Stimulated activated CD8-positive, alpha-beta memory T cell treated with anti-CD3 and anti-CD28 coated beads, Interleukin-4, amount 100 ng/mL, for 1 hour (primary cell): ENCODE measurements at places on chromosomes 7 and 10.

DNA sequence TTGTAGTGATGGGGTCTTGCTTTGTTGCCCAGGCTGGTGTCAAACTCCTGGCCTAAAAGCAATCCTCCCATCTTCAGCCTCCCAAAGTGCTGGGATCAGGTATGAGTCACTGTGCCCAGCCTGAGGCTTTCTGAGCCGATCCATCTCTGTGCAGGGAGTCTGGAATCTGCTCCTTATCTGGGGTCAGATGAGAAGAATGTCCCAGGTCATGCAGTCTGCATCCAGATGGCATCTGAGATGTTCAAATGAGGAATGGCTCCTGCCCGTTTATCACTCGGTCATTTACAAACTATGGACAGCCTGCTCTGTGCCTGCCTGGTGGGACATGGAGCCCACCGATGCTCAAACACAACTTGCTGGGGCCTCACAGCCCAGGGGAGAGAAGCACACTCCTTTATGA is 11.1 kb upstream of the SLC18A3 start:
- no peak for DNase-seq

DNA sequence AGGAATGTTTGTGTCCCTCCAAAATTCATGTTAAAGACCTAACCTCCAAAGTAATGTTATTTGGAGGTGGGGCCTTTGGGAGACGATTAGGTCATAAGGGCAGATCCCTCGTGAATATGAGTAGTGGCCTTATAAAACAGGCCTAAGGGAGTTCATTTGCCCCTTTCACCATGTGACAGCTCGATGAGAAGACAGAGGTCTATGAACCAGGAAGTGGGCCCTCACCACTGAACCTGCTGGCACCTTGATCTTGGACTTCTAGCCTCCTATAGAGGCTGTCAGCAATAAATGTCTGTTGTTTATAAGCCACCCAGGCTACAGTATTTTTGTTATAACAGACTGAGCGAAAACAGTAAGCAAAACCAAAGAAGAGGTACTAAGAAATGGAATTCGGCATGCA is 14.1 kb downstream of the NUDCD3 start:
- DNase-seq = no peak

DNA sequence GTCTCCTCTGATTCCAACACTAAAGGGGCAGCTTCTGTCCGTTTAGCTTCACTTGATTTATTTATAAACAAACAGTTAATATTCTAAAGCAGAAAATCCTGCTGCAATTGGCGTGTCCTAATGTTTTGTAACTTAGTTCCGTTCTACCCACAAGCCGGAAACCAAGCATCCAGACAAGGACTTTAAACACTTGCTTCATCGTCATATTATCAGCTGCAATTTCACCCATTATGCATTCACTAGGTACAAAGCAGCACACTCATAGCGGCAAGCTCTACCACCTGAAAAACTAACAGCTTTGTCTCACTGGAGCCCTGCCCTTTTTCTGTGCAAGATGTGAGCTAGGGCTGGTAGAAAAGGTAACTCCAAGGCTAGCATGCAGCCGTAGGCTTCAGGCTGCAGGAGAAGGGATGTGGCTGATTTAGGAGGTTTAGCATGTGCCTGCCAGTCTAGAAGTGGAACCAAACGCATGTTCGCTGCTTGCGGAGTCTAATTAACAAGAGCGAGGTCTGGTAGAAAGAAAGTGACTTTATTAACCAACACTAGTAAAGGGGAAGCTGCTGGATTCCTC is 43.7 kb upstream of the BPGM start:
- DNase-seq = no peak

DNA sequence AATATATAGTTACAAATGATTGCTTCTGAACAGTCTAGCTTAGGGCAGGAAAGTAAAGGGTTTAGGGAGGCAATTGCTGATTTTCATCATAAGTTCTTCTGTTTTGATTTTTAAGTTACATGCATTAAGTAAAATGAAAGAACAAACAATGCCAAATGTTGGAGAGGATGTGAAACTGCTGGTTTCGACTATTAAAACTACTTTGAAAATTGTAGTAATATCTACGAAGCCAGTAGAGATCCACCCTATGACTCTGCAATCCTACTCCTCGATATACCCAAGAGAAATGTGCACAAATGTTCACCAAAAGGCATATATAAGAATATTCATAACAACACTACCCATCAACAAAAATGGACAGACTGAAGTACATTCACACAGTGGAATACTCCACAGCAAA is 24.3 kb downstream of the PDZD8 start:
- no peak for DNase-seq

GRCh38 chr10:44183667-44184632 is 200.9 kb downstream of the CXCL12 start:
- no peak for DNase-seq

GRCh38 chr10:100866010-100866409 is 46.8 kb upstream of the SLF2 start:
- no peak for DNase-seq

GRCh38 chr10:84406561-84406960 is 78.2 kb downstream of the CCSER2 start:
- DNase-seq = no peak

GRCh38 chr7:56079450-56080185 is 13.1 kb downstream of the PHKG1 start:
- no peak for DNase-seq

DNA sequence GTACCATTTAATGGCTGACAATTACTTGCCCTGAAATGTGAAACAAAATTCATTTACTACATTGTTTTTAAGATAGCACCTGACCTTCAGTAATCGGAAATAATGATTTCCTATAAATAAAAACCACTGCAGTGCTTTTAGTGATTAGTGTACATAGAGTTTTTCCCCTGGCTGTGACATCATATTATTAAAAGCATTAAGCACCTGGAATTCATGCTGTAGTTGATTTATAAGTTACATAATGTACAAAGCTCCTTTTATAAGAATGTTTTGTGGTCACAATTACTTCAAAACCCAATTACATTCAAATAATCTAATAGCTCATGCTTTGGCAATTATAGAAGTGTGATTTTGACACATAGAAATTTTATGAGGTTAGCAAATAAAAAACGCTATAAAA is 44.3 kb upstream of the EIF4H start:
- DNase-seq = no peak

GRCh38 chr7:133723044-133723443 is 404.1 kb upstream of the LRGUK start:
- DNase-seq = no peak

DNA sequence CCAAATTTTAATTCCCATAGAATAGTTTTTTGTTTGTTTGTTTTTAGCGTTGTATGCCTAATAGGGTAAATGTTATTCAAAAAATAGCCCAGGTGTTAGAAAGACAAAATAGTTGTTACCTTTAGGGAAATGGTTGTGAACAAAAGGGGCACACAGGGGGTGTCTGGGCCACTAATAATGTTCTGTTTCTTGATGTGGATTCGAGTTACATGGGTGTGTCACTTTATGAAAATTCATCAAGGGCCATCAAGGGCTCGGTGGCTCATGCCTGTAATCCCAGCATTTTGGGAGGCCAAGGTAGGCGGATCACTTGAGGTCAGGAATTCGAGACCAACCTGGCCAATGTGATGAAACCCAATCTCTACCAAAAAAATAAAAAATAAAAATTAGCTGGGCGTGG is 531.8 kb upstream of the C7orf33 start:
- DNase-seq = no peak

DNA sequence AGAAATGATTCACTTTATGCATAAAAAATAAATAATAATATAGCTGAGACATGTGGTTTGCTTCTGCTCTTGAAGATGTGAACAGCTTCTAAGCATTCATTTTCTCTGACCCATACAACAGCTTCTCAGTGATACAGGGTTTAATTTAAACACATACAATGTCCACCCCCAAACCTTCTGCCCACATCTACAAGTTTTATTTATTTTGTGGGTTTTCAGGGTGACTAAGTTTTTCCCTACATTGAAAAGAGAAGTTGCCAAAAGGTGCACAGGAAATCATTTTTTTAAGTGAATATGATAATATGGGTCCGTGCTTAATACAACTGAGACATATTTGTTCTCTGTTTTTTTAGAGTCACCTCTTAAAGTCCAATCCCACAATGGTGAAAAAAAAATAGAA is 17.2 kb downstream of the INHBA start:
- no peak for DNase-seq

- DNase-seq = no peak
These were observed 95.2 kb upstream of the EGR2 start for GRCh38 chr10:62911210-62911963.

DNA sequence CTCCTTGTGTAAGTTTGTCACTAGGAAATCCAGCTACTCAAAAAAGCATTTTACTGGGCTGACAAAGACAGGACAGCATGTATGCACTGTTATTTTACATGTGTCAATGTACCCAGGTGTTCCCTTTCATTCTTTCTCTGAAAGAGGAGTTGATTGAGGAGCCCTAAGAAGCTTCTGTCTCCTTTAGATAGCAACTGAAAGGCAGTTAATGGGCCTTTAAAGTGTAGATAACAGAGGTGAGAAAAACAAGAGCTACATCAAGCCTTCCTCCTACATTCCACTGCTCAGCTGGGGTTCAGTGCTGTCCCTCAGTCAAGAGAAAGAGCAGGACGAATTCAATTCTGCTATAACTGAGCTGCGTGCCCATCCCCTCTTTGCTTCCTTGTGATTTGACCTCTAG is 12.8 kb upstream of the WIPF3 start:
- DNase-seq = no peak

GRCh38 chr7:71854546-71855397 is 557.4 kb downstream of the CALN1 start:
- no peak for DNase-seq

DNA sequence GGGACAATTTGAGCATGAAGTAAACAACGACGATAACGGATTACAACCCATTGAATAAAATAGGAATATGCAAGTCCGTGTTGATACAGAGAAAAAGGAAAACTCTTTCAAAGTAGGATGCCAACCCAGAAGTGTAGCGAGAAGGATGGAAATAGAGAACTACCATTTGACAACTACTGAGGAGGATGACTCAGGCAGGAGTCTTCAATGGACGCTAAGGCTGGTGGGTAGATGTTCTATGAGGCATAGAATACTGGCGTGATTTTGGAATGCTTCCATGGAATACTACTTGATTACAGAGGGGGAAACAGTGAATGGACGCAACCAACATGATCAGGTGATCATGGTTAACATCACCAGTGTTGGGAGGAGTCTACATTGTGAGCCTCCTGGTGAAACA is 828 bp upstream of the CFAP70 start:
- no peak for DNase-seq

DNA sequence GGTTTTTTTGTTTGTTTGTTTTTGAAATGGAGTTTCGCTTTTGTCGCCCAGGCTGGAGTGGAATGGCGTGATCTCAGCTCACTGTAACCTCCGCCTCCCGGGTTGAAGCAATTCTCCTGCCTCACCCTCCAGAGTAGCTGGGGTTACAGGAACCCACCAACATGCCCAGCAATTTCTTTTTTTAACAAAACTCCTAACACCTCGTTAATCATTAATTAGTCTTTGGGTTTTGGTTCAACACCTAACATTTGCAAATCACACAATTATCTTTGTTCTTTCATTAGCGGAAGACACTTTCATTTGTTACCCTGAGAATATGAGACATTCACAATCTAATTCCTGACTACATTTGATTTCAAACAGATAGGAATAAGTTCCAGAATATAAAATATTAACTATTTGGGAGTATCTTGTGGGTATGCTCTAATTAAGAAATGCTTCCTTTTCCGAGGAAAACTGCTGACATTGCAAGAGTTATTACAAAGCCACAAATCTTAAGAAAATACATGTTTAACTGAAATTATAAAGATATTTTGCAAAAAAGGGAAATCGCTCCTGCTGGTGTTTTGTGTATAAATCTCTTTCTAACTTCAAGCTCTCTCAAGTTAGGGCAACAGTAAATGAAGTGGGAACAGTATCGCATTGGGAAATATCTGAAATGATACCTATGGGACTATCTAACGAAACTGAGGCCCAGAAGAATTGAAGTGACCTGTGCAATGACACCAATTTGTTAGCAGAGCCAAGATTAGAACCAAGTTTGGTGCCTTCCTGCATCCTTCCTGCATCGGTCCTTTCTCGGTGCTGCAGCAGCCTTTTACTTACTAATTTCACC is 1.2 kb upstream of the LSM8 start:
- DNase-seq = no peak

DNA sequence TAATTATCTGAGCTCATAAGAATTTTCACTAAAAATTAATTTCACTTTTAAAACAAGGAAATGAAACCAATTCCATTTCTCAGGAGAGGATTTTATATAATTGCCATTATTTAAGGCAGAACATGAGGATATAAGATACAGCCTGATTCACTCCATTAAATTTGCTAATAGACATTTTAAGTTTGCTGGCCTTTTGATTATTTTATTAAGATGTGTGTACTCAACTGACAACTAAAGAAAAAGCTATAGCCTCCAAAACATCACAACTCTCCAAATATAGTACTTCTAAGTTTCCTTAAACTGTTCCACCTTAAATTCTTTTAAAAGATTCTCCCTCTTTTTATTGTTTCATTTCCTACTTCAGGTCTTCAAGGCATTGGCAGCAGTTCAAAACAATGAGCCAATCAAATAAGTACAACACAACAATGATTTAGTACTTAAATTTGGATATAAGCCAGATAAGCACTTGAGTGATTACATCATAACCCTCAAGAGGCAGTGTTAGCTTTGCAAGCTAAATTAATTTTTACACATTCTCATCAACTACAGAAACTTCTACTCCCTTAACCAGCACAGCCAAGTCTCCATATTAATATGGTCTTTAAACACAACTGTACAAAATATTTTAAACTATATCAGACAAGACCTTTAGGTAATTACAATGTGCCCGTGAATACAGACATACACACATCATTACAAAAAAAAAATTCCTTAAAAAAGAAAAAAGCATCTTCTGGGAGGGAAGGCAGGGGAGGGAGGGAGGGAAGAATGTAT is 121.8 kb downstream of the KMT2C start:
- no peak for DNase-seq

- no peak for DNase-seq
These were observed 393.3 kb upstream of the AUTS2 start for GRCh38 chr7:69204943-69205342.

GRCh38 chr7:12360948-12361347 is 42.7 kb downstream of the VWDE start:
- DNase-seq = no peak

DNA sequence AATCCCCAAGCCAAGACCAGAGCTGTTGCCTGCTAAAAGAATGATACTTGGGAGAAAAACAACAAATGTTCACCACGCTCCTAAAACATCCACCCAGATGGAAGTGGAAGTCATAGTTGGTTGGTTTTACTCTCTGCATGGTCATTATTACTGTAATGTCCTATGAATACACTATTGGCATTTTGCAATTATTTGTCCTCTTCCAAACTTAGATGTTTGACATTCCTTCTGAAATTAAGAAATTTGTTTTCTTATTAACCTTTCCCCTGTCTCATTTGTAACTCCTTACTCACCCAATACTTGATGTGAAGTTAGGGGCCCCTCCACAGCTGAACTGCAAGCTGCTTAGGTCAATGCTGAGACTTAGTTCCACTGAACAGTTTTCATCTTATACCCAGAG is 383.3 kb downstream of the INHBA start:
- no peak for DNase-seq

DNA sequence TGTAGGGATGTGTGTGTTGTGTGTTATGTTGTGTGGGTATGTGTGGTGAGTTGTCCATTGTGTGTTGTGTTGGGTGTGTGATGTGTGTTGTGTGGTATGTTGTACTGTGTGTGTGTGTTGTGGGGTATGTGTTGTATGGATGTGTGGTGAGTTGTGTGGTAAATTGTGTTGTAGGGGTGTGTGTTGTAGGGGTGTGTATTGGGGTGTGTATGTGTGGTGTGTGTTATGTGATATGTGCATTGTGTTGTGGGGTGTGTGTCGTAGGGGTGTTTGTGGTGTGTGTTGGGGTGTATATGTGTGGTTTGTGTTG is 97.8 kb upstream of the PODXL start:
- no peak for DNase-seq

- DNase-seq = no peak
These were observed 851.0 kb downstream of the KCNMA1 start for GRCh38 chr10:76786504-76787072.
